ENCODE measurements at places on chromosomes 11 and 22. TPM values are rescaled to one million over a fixed set of nuclear protein-coding genes. Genes with fewer than 3 reads are reported as not detected.

Gene CDC42BPG
- 4.1 TPM for total RNA-seq

Gene DCDC1
- not detected for total RNA-seq

Gene OR51B6
- total RNA-seq = not detected

Gene NDUFS3
- 135 TPM for total RNA-seq

Gene BTBD18
- not detected for total RNA-seq

Gene DBX1
- total RNA-seq = not detected

Gene OMP
- total RNA-seq = 1.5 TPM

Gene MIOX
- total RNA-seq = 0.23 TPM

Gene ARHGAP8
- 9.2 TPM for total RNA-seq

Gene RFPL1
- not detected for total RNA-seq

Gene TRIM34
- total RNA-seq = 1.5 TPM

Gene FREY1
- total RNA-seq = 1.4 TPM

Gene ARHGAP20
- total RNA-seq = 0.05 TPM

Gene SAA1
- total RNA-seq = 7.9 TPM

Gene OR51A7
- not detected for total RNA-seq

Gene TH
- not detected for total RNA-seq

All from Panc1 (cell line).